ENCODE measurements at places on chromosomes 16 and 17.

- DNase-seq, result no peak
These were observed 48.0 kb downstream of the TEKT5 start for GRCh38 chr16:10646581-10647263.

GRCh38 chr17:45430738-45431530 lies 1.7 kb downstream of the ARHGAP27 start:
- DNase-seq, result no peak

DNA sequence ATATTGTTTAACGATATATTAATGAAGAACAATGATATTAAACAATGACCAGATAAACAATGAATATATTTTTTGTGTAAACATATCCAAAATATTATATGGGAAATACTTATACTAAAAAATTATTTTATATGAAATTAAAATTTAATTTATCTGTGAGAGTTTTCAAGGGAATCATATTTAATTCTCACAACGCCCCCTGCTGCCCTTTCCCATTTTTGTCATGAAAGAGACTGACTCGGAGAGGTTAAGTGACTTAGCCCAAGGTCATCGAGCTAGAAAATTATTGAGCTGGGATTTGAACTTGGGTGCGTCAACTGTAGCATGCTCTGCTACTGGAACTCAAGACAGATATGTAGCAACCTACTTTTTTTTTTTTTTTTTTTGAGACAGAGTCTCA lies 7.2 kb upstream of the MYCBPAP start:
- no peak for DNase-seq

DNA sequence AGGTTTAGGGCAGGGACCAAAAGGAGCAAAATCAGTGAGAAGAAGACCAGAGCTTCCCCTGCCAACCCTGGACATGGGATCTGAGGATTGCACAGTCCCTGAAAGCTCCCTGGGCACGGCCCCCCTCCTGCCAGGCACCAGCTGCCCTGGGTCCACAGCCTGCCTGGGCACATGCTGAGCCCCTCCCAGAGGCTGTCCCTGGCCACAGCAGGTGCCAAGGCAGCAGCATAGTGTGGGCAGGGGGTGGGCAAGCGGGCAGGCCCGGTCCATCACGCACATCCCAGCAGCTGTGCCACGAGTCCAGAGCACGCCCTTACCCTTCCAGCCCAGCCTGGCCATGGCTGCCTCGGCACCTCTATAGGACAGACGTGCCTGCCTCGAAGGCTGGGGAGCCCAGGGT lies 12.7 kb downstream of the SCN4A start:
- no peak for DNase-seq

GRCh38 chr16:85380002-85380395 lies 233.1 kb upstream of the GSE1 start:
- DNase-seq, result no peak

GRCh38 chr16:86609115-86609514 lies 30.8 kb downstream of the FOXL1 start:
- no peak for DNase-seq

- no peak for DNase-seq
These were observed 481.9 kb upstream of the ERCC4 start for GRCh38 chr16:13438064-13438463.
